ENCODE measurements at places on chromosomes 16 and 17.

DNA sequence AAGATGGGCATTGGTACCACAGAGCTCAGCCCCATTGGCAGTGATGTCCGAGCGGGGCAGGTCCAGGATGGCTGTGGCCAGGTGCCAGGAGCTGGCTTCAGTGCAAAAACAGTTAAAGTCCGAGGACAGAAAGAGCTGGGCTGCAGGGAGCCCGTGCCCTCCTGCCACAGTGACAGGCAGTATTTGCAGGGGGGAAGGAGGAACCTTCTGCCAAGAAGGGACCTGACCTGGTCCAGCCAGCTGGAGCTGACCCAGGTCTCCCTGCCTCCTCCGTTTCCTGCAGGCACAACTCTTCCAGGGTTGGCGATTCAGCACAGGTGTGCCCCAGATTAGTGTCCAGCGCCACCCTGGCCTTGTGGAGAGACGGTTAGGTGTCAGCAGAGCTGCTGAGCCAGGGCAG is 199.0 kb downstream of the ENGASE start:
- no peak for DNase-seq

GRCh38 chr17:61806081-61806828 is 57.1 kb downstream of the BRIP1 start:
- no peak for DNase-seq

DNA sequence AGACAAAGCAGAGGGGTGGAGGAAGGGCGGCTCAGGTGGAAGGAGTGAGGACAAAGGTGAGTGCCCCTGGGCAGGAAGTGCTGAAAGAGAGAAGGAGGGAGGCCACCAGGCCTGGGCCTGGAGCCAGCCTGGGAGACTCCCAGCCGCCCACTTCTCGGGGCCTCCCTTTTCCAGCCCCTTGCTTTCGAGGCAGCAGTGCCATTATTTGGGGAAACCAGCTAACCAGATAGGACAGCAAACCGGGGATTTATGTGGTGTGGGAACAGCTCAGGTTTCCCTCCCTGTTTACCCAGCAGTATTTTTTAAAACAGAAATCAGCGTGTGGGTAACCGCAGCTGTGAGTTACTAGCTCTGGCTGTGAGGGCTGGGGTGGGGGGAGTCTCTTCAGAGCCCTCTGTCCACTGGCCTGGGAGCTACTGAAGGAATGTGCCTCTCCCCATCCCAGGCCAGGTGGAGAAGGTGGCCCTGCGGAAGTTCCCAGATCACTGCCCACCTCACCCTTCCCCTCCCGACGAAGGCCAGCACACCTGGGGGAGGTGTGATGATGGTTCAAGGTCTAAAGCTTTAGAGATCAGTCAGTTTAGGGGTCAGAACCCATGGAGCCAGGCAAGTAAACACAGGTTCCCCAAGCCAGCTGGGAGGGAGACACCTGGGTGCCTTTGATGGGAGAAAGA is 8.4 kb upstream of the MEOX1 start:
- DNase-seq: no peak

GRCh38 chr16:2194166-2194834 is 2.1 kb downstream of the CASKIN1 start:
- DNase-seq: no peak

- no peak for DNase-seq
Measured at GRCh38 chr17:74999523-74999922, 12.1 kb downstream of the CDR2L start.

- peak; percentile 70 for DNase-seq
Measured at GRCh38 chr17:39174920-39175694, 9.1 kb upstream of the ARL5C start.

GRCh38 chr16:69467080-69467479 is 42.7 kb downstream of the CYB5B start:
- DNase-seq: no peak

GRCh38 chr16:57091200-57091974 is 996 bp upstream of the CPNE2 start:
- DNase-seq: no peak

DNA sequence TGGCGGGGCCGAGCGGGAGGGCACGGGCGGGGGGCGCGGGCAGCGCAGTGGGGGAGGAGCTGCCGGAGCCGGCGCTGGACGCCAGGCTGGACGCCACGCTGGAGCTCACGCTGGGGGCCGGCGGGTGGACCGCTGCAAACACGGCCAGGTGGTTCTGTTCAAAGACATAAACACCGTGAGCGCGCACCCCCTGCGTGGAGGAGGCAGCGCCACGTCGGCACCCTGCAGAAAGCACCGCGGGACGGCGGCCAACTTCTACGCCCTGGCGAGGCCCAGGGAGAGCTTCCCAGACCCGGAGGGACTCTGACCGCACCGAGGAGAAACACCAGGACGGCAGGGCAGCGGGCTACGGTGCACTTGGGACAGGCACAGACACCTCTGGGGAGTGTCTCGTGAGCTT is 29.3 kb downstream of the UNKL start:
- DNase-seq: no peak

DNA sequence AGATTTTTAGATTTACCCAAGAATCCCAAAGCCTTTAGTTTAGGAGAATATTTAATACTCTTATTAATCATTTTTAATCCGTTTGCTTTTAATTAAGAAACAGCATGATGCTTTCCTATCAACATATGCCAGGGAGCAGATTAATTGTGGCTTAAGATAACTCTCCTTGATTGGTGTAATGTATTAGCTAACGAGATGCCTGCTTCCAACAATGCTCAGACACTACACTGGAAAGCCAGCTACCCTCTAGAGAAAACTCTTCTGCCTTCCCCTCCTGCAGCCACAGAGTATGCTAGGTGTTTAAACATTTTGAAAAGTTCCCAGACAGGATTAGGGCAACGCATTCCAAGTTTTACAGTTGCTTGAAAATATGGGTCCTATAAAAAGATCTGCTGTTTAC is 142.2 kb downstream of the AATF start:
- no peak for DNase-seq

DNA sequence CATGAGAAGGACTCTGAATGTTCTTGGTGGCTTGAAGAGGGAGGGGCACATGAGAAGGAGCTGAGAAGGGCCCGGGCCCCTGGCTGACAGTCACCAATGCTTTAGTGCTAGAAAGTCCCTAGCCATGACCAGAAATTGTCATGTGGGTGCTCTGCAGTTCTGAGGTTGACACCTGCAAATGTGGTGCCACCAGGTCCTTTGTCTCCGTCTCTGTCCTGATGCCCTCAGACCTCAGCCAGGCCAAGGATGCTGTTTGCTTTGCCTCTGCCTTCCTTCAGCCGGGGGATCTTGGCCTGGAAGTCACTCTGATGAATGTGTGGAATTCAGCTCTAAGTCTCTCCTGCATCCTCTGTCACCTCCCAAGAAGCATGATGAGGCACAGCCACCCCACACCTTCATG is 63.6 kb downstream of the TNFRSF13B start:
- DNase-seq: no peak

DNA sequence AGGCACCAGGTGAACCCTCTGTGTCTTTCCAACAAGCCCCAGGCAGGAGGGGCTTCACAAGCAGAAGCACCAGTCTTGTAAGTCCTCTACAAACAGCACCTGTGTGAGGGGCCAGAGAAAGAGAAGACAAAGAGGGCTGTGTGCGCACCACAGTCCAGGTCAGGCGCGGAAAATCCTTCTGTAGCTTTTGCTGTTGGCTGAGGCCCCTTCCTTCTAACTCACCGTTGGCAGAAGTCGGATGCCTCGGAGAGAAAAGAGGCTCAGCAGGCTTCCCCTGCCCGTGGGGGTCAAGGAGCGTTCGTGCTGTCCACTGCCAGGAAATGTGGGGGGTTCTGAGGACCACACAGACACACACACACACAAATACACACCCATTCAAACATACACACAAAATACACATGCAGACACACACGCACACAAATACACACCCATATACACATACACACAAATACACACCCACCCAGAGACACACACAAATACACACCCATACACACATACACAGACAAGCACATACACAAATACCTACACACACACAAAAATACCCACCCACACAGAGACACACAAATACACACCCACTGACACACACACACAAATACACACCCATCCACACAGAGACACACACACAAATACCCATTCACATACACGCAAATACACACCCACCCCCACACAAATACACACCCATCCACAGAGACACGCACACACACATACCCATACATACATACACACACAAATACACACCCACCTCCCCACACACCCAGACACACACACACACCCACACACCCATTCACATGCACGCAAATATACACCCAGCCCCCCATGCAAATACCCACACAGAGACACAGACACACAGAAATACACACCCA is 6.8 kb downstream of the ZG16B start:
- no peak for DNase-seq

GRCh38 chr16:57714047-57714446 is 19.4 kb downstream of the DRC7 start:
- DNase-seq: no peak

GRCh38 chr16:88810912-88811768 is 588 bp downstream of the APRT start:
- peak; percentile 43 for DNase-seq

- no peak for DNase-seq
Measured at GRCh38 chr17:19590451-19590850, 56.8 kb downstream of the SLC47A1 start.

DNA sequence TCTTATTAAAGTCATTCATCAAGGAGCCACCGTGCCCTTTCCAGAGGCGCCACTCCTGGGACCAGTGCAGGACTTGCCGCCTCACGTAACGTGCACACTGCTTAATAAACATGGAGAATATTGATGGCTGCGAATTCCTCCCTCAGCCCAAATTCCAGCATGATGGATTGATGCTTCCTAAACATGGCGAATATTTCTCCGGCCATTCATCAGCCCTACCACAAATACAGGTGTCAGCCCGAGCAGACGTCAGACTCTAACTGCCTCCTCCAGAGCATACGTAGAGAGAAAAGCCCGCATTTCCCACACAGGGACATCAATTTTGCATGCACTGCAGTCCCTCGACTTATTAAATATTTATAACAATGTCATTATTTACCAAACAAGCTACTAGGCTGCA is 97.0 kb downstream of the USP31 start:
- DNase-seq: no peak

GRCh38 chr16:80719573-80719972 is 84.8 kb downstream of the CDYL2 start:
- DNase-seq: no peak

- DNase-seq: no peak
Measured at GRCh38 chr17:32349503-32349853, 479 bp upstream of the ZNF207 start.

DNA sequence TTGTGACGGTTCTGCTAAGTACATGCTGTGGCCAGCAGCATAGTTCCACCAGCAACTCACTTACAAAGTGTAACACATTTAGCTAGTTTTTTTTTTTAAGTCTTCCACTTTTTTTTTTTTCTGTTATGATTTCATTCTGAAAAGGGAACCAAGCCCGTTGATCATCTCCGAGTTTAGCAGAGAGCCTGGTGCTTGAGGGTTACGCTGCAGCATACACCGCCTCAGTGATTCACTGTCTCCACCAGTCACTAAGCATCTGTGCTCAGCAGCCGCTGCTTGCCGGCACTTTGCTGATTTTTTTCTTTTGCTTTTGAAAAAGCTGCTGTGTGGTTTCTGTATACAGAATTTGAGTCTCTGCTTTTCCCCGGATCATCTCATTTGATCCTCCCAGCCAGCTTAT is 194.5 kb upstream of the CDH13 start:
- DNase-seq: no peak

DNA sequence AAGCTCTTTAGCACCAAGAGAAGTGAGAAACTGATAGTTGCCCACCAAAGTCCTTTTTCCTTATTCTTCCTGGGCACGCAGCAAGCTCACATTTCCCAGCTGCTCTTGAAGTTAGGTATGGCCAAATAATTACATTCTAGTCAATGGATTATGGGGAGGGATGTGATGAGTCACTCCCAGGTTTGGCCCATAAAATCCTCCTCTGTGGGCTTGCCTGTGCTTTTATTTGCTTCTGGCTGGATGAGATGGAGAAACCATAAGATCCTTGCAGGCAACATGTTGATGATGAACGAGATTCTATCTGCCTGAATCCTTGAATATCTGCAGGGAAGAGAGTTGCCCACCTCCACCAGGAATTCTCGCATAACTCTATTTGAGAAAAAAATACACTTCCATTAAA is 568.3 kb upstream of the SALL1 start:
- DNase-seq: no peak

DNA sequence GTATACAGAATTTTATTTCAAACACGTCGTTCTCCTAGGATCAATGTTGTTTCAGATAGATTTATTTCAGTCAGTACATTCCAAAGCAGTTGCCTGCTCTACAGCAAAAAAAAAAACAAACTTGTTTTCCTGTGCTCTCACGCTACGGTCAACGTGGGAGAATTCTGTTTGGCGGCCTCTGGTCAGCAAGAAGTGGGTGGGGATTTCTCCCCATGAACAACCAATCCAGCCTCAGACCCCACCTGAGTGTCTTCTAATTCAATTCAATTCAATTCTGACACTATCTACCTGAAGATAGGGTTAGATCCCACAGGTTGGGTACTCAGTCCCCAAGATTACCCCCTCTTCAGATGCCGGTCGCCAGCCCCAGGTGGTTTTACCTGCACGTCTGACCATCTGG is 22.1 kb downstream of the C17orf58 start:
- DNase-seq: no peak

GRCh38 chr16:30745082-30745481 is 3.1 kb upstream of the PHKG2 start:
- DNase-seq: no peak

DNA sequence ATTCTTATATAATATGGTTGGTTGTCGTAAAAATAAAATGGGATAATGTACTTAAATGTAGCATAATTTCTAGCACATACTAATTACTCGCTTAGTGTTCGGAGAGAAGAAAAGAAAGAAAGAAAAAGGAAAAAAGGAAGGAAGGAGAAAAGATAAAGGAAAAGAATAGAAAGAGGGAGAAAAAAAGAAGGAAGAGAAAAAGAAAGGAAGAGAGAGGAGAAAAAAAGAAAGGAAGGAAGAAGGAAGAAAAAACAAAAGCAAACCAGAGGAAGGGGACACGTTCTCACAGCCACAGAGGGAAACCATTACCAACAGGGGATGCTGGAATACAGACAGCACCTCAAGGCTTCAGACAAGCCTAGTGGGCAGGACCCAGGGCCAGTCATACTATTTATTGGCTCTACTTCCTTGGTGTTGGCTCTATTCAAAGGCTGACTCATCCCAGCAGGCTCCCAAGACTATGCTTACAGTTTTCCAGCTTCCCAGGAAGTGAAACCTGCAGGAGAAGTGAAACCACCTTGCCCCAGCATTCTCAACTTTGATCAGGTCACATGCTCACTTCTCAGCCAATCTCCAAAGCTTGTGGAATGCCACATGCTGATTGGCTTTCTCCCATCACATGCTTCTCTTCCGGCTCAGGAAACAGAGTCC is 273.5 kb upstream of the IRX5 start:
- DNase-seq: no peak

Data from NCI-H1694 (cell line).